ENCODE measurements at places on chromosomes 7 and 10.

DNA sequence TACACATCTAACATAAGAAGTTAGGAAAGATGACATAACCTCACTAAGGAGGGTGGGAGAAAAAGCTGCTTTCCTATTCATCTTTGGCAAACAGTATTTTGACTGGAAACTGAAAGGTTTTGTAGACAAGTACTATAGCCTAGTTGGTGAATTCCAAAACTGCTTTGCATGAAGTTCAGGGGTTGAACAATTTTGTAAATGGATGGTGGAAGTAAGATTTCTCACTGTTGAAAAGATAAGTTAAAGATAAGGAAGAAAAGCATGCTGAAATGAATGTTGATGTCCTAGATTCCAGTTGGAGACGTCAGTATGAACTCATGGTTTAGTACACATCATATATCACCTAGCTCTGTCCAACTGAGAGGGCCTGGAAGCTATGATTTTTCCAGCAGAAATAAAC is 159.1 kb upstream of the FEZF1 start:
- no peak for DNase-seq

- no peak for DNase-seq
Observed at GRCh38 chr7:2821161-2821841, 22.8 kb downstream of the GNA12 start.

GRCh38 chr10:606762-607544 is 82.5 kb downstream of the DIP2C start:
- no peak for DNase-seq

DNA sequence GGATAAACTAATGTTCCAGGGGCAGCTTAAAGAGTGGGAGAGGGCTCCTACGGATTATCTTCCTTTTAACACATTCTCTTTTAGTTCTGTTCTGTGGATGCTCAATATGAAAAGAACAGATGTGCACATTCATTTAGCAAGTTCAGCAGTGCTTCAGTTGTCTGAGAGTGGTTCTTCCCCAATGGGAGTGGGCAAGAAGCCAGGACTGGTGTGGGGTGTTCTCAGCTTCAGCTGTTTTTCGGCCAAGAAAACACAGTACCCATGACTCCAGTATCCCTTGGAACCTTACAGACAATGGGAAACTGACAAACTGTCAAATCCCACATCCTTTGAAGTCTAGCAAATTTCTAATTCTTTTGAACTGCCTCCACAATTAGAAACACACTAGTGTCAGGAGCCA is 71.5 kb upstream of the LRRC17 start:
- DNase-seq, result no peak

GRCh38 chr7:122219253-122219865 is 75.3 kb upstream of the AASS start:
- no peak for DNase-seq

DNA sequence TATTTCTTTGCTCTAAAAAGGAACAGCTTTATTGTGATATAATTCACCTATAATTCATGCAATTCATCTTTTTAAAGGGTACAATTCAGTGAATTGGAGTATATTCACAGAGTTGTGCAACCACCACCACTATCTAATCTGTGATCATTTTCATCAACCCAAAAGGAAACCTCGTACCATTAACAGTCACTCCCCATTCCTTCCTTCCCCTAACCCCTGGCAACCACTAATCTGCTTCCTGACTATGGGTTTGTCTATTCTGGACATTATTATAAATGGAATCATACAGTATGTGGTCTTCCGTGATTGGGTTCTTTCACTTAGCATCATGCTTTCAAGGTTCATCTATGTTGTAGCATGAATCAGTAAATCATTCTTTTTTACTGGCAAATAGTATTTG is 52.3 kb downstream of the MKI67 start:
- no peak for DNase-seq

GRCh38 chr10:104307576-104308438 is 30.5 kb downstream of the ITPRIP start:
- no peak for DNase-seq

GRCh38 chr7:142916508-142916907 is 17.0 kb downstream of the TRPV5 start:
- no peak for DNase-seq

GRCh38 chr7:130207642-130208041 is at the start of gene SSMEM1:
SSMEM1 (plus strand) TSS chr7:130207860; CDS start chr7:130207911, 51 bp downstream.
- DNase-seq, result no peak

GRCh38 chr10:34537629-34538231 is 277.4 kb downstream of the PARD3 start:
- DNase-seq, result no peak

GRCh38 chr7:95776561-95777185 is 4.3 kb downstream of the DYNC1I1 start:
- DNase-seq, result no peak

- DNase-seq, result no peak
Observed at GRCh38 chr7:44063547-44063893, 1.8 kb downstream of the PGAM2 start.

- DNase-seq, result no peak
Observed at GRCh38 chr10:102770792-102771191, 27.0 kb downstream of the WBP1L start.

- peak; percentile 72 for DNase-seq
Observed at GRCh38 chr7:27173511-27173955, 587 bp downstream of the HOXA10 start.

- no peak for DNase-seq
Observed at GRCh38 chr7:125563964-125564529, 634.4 kb upstream of the POT1 start.

DNA sequence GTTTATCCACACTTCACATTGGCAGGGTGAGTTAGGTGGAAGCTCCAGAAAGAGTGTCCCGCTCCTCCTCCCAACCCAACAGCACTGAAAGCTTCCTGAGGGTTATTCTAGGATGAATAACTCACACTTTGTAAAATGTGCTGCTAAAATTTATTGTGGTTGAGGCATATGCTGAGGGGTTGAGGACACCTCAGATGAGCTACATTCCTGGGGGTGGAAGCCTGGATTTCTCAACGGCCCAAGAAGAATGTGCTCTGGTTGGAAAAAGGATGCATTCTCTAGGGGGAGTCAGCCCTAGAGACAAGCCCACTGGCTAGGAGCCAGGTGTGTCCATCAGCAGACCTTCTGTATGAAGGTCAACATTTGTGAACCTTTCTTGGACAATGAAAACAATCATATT is 91.5 kb upstream of the PDE1C start:
- DNase-seq, result no peak

GRCh38 chr10:3241967-3242650 is 69.5 kb upstream of the PITRM1 start:
- DNase-seq, result no peak

Data from suprapubic skin (tissue), 4 donors.